ENCODE measurements at places on chromosomes 12 and 14.

DNA sequence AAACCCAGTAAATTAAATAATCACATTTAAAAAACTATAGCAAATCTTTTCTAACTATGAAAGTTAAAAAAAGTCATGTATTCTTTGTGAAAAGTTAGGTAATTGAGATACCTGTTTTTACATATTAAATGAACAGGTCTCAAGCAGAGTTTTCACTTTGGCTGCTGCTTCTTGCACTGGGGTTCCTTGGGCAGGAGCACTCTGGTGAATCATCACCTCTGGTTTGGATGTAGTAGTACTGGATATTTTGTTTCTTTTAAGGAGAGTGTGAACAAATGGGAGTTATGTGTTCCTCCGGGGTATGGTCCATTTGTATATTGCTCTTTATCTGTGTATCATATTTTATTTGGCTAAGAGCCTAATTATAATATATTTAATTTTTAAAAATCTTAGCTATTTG lies 82.7 kb downstream of the FUT8 start:
- no peak for DNase-seq

DNA sequence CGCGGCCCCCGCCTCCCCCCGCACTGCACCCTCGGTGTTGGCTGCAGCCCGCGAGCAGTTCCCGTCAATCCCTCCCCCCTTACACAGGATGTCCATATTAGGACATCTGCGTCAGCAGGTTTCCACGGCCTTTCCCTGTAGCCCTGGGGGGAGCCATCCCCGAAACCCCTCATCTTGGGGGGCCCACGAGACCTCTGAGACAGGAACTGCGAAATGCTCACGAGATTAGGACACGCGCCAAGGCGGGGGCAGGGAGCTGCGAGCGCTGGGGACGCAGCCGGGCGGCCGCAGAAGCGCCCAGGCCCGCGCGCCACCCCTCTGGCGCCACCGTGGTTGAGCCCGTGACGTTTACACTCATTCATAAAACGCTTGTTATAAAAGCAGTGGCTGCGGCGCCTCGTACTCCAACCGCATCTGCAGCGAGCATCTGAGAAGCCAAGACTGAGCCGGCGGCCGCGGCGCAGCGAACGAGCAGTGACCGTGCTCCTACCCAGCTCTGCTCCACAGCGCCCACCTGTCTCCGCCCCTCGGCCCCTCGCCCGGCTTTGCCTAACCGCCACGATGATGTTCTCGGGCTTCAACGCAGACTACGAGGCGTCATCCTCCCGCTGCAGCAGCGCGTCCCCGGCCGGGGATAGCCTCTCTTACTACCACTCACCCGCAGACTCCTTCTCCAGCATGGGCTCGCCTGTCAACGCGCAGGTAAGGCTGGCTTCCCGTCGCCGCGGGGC lies at the start of gene FOS:
Gene FOS (plus strand): TSS at position 407 of the 731 bp plus-strand sequence. CDS start 155 bp downstream, at position 562.
- DNase-seq = peak; percentile 87

- DNase-seq = no peak
These were observed 98.8 kb upstream of the PTPRR start for GRCh38 chr12:71019282-71019831.

DNA sequence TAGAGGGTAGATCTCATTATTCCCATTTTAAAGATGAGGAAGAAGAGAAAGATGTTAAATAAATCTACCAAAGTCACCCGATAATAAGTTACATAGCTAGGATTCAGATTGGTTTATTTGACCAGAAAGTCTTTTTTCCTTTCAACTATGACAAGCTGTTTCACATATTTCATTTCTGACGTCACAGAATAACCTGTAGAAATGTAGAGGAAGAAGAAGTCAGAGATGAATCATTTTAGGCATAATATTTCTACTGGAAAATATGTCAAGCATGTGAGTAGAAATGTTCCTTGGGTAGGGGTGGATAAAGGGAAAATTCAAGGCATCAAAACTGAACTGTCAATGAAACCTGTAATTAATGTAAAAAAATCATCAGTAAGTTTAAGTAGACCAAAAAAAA lies 107.0 kb downstream of the MGST1 start:
- DNase-seq = no peak

GRCh38 chr12:130086797-130087196 lies 75.5 kb upstream of the FZD10 start:
- no peak for DNase-seq

GRCh38 chr12:132514838-132515237 lies 24.9 kb downstream of the FBRSL1 start:
- no peak for DNase-seq

DNA sequence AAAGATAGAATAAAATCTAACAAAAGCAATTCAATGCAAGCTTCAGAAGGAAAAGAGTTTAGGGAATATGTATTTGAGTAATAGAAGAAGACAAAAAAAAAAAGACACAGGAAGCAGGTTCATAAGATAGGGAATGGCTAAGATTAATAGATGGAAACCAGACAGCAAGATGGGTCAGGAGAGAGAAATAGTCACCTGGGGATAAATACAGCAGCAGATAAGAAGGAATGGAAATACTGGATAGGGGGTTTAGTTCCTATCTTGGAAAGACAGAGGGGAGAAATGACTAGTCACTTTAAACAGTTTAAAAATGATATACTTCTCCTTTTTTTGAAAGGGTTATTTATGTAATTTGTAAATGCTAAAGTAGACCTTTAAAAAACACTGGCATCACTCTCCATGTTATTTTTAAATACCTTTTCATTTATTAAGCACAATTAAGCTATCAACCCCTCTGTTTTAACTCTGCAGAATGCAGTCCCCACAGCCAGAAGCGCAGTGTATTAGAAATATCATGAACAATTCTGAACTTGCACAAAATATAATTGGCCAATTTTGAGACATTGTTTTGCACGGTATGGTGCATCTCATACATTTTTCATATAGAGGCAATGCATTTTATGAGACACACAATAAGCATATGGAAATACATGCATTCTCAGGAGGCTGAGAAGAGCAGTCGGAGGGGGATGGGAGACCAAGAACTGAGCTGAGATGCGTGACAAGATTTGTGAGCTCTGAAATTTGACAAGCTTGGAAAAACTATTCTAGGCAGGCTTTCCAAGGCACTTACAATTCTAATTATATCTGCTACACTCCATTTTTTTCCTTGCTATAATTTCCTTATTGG lies 303.4 kb upstream of the PRICKLE1 start:
- DNase-seq = no peak

DNA sequence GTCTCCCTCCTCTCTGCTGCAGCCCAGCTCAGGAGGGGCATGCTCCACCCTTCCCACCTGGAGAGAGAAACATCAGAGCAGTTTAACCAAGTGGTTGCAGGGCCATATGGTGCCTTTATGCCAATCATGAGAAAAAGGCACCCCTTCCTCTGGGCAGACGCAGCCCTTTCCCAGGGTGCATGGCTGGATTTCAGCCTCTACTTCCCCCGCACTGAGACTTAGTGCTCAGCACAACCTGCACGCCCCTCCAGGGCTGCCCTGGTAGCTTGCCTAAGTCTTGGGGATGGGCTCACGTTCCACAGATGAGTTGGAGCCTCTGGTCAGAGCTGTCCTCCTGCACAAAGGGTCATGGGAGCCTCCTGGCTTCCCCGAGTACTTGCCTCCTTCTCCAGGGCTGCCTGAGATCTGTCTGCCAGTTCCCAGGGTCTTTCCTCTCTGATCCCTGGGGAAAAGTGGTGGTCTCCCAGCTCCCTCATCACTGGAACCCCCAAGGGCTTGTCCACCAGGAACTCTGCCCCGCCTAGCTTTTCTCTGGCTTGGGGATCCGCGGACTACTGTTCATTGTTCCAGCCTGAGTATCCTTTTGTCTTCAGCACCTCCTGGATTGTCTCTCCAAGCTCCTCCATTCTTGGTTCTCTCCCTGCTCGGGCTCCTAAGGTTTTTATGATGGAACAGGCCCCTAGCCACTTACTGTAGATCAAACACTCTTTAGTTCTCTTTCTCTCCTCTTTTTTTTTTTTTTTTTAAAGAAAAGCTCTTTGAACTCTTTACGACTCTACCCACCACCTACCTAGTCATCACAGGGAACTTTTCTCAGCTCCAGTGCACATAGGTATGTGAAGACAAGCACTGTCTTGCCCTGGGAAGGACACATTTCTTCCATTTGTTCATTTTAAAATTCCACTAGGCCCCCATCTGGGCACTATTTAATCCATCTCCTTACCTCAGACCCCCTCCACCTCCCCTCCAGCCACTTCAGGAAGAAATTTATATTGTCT lies 6.1 kb upstream of the KRT74 start:
- no peak for DNase-seq

GRCh38 chr14:74656964-74657363 lies 44.9 kb upstream of the LTBP2 start:
- no peak for DNase-seq

- no peak for DNase-seq
These were observed 33.9 kb downstream of the SERPINA3 start for GRCh38 chr14:94646066-94646465.
